ENCODE measurements at places on chromosomes 4 and X. TPM values are rescaled to one million over a fixed set of nuclear protein-coding genes. Genes with fewer than 3 reads are reported as not detected.

The ASB5 gene
- not detected for total RNA-seq

The DUSP9 gene
- total RNA-seq, result 0.36 TPM

The NLGN4X gene
- not detected for total RNA-seq

The STATH gene
- total RNA-seq, result not detected

The HTN3 gene
- total RNA-seq, result not detected

The PLAC8 gene
- total RNA-seq, result 62.3 TPM

The GPC3 gene
- total RNA-seq, result 0.49 TPM

The DGKK gene
- total RNA-seq, result not detected

The PGK1 gene
- 766 TPM for total RNA-seq

The NPNT gene
- not detected for total RNA-seq

The RPS6KA3 gene
- 27.9 TPM for total RNA-seq

The GUCY1B1 gene
- total RNA-seq, result 0.72 TPM

The USP51 gene
- total RNA-seq, result 1.1 TPM

The DNAAF6 gene
- total RNA-seq, result not detected

The NKX3-2 gene
- not detected for total RNA-seq

The CCSER1 gene
- not detected for total RNA-seq

The COL4A5 gene
- not detected for total RNA-seq

The PPP2R2C gene
- not detected for total RNA-seq

The ESX1 gene
- not detected for total RNA-seq

The NDP gene
- total RNA-seq, result not detected

The NMU gene
- not detected for total RNA-seq

The POU4F2 gene
- not detected for total RNA-seq

The OTC gene
- total RNA-seq, result not detected

The SPATA18 gene
- 0.40 TPM for total RNA-seq

The TASL gene
- total RNA-seq, result 1.1 TPM

The SOWAHD gene
- 0.30 TPM for total RNA-seq

The CSAG2 gene
- total RNA-seq, result 0.26 TPM

The DCAF12L2 gene
- not detected for total RNA-seq

All from activated naive CD4-positive, alpha-beta T cell treated with anti-CD3 and anti-CD28 coated beads for 36 hours (primary cell).